Stimulated activated CD4-positive, alpha-beta T cell treated with anti-CD3 and anti-CD28 coated beads, Interleukin-4, amount 100 ng/mL, for 24 hours (primary cell): ENCODE measurements at places on chromosomes 5 and 9.

GRCh38 chr9:109115931-109116526 is 3.7 kb downstream of the TMEM245 start:
- no peak for DNase-seq

DNA sequence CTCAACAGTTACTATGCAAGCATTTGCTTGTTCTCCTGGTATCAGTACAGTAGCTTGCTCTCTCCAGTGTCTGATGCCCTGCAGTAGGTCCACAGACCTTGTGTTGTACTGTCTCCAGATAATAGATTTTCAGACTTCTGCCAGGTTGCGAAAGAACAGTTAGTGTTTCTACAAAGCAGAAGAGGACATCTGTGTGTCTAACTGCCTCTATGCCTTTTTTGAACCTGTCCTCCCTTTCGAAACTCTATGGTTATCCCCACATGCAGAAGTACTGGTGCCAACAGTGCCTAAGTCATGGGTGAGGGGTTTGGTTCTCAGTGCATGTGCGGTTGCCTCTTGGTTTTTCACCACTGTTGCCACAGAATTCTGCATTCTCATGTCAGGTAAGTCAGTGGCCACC is 45.9 kb downstream of the KCNN2 start:
- DNase-seq, result no peak

GRCh38 chr9:2407450-2407849 is 214.1 kb upstream of the VLDLR start:
- DNase-seq, result no peak

DNA sequence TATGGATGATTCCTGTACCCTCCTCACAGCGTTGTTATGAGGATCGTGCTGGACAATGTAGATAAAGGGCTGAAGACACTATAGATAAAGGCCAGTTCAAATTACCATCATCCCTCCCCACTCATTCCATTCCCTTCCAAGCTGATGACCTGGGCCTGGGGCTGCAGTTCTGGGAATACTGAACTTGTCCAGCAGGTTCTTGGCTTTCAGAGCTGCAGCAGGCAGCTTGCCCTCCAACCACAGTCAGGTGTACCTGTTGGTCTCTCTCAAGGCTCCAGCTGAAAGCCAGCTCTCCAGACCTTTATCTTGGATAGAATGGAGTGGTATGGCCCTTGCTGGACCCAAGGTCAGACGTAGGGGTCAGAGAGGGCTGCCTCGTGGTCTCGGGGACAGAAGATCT is 92.5 kb downstream of the PCDH1 start:
- no peak for DNase-seq

GRCh38 chr5:67165526-67166459 is 30.8 kb downstream of the CD180 start:
- peak; percentile 84 for DNase-seq
